ENCODE measurements at places on chromosomes 1 and 21.

DNA sequence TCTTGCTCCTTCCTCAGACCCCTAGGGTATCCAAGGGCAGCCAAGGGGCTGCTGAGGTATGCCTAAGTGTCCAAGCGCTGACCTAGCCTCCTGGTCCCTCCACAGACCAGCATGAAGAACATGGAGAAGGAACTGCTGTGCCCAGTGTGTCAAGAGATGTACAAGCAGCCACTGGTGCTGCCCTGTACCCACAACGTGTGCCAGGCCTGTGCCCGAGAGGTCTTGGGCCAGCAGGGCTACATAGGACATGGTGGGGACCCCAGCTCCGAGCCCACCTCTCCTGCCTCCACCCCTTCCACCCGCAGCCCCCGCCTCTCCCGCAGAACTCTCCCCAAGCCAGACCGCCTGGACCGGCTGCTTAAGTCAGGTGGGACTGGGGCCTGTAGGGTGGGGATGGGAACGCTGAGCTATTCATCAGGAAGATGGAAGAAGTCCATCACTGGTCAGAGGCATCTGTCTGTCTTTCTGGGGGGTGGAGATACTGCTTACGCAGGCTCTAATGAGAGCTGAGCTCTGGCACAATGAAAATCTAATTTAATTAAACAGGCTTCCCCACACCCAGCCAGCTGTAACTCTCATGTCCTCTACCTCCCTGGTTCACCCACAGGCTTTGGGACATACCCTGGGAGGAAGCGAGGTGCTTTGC, 1.8 kb downstream of the TRIM46 start:
- DNase-seq, result peak; percentile 2

- DNase-seq, result no peak
Measured at GRCh38 chr1:866095-866494, 57.6 kb upstream of the SAMD11 start.

GRCh38 chr1:92969517-92969916, 8.3 kb upstream of the DIPK1A start:
- no peak for DNase-seq

DNA sequence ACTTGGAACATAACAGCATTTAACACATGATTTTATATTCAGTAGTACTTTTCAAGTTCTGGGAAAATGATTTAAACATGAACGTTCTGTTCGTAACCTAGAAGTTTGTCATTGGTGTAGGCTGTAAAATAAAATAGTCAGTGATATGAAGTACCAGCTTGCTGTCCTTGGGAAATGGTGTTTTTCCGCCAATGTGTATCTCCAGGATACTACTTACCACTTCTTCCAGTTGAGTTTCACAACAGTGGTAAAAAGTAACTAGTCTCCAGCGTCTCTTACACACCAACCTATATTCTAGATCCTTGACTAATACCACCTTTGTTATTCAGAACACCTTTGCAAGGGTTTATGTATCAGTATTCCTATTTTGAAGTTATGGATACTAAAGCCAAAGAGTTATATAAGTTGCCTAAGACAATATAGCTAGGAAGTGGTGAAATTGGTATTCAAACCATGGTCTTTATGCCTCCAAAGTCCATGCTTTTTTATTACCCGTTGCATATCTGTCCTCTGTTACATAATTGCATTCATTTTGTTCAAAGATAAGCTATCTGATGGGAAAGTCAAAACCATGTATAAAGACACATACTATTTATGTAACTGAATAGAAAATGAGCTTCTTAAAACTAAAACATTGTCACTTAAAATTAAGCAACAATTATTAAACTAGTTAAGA, 43.1 kb downstream of the HOOK1 start:
- no peak for DNase-seq

GRCh38 chr1:153540394-153541361, at the start of gene S100A5:
Gene S100A5 (minus strand): TSS chr1:153540934. CDS start chr1:153540191, 743 bp downstream.
- peak; percentile 26 for DNase-seq

DNA sequence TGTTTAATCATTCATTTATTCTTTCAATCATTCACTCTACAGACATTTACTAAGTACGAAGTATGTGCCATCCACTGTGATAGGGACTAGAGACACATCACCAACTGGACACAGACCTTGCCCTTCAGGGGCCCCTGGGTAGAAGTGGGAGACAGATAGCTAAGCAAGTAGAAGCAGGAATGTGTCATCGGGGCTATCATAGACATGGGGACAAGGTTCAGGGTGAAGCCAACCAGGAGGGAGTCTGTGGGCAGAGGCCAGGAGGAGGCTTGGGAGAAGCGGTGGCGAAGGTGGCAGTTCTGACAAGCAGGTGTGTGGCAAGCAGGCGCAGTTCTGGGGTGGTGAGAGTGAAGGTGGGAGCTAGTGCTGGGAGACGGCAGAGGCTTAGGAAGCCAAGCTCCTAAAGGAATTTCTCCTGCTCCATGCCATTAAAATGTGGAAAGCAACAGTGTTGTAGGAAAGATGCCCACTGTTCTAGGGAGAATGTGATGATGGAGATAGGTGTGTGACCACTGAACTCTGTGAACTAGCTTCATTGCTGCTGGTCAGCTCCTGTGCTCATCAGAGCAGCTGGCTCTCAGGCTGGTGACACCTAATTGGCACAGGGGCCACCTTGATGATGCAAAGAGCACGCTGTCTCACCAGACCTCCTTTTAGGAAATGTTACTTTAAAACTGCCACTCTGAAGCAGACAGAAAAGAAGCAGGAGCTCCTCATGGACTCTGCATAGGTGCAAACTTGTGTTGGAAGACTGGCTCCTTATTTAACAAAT, 79.7 kb upstream of the LPGAT1 start:
- no peak for DNase-seq

Data from GM12865 (cell line).